Breast epithelium (tissue), 4 donors: ENCODE measurements at places on chromosomes 12 and 14. TPM values are rescaled to one million over a fixed set of nuclear protein-coding genes. Genes with fewer than 3 reads are reported as not detected.

DNA sequence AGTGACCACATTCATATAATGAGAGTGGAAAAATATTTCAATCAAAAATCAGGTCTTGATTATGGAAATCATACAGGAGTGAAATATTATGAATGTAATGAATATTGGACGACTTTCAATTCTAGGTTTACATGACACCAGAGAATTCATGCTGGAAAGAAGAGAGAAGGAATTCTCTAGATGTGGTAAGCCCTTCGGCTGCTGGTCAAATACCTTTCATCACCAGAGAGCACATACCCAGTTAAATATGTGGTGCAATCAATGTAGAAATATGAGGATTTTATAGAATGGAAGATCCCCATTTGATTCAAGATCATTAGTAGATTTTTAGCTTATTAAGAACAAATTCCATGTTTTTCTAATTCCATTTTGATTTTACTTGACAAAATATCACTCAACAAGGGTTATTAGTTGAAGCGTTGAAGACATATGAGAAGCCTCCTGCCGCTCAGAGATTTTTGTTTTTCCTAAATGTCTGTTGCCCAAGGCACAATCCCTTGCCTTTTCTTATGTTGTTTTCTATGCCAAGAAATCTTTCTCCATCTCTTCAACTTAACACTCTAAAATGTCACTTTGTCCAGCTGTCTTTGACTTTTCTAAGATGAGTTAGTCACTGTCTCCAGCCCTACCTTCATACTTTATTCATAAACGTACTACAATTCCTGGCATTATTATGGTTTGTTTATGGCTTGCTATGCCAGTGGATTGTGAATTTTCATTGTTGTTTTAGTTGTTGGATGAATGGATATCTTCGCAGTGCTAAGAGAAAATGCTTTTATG is 72.8 kb upstream of the ZDHHC17 start:
- no peak for DNase-seq

DNA sequence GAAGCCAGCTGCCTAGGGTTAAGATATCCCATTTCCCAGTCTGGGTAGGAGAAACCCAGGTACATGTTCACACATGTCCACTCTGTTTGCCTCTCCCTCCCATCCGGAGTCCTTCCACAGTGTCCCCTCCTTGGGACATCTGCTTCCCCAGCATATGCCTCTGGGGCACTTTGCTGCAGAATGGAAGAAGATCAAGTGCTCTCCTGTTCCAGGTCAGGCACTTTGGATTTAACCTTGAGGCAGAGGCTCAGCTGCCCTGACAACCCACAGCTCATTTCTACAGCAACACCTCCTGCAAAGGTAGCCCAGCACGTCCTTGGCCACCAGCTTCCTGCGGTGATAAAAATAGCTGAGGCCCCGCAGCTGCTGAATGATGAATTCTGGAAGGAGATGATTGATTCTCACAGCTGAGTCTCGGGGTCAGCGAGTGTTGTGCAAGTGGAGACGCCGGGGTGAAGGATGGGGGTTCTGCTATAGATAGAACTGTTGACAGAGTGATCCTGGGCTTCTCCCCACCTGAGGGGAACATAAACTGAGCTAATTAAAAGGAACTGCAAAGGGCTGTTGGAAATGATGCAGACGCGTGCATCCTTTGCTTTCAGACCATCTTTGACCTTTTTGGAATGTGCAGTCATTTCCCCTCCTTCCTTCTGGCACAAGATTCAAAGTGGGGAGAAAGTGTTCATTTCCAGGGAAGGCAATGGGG is 145.0 kb downstream of the SLC38A6 start:
- DNase-seq, result no peak

KRT74 gene
- total RNA-seq, result not detected

- DNase-seq, result no peak
Observed at GRCh38 chr12:1252758-1253157, 261.7 kb downstream of the ERC1 start.

CBLN3 gene
- 1.6 TPM for total RNA-seq

- no peak for DNase-seq
Observed at GRCh38 chr12:67634303-67634761, 14.2 kb upstream of the DYRK2 start.

GRCh38 chr12:105316931-105317852 is 13.3 kb upstream of the C12orf75 start:
- DNase-seq, result no peak

PDZRN4 gene
- total RNA-seq, result 2.8 TPM

DNA sequence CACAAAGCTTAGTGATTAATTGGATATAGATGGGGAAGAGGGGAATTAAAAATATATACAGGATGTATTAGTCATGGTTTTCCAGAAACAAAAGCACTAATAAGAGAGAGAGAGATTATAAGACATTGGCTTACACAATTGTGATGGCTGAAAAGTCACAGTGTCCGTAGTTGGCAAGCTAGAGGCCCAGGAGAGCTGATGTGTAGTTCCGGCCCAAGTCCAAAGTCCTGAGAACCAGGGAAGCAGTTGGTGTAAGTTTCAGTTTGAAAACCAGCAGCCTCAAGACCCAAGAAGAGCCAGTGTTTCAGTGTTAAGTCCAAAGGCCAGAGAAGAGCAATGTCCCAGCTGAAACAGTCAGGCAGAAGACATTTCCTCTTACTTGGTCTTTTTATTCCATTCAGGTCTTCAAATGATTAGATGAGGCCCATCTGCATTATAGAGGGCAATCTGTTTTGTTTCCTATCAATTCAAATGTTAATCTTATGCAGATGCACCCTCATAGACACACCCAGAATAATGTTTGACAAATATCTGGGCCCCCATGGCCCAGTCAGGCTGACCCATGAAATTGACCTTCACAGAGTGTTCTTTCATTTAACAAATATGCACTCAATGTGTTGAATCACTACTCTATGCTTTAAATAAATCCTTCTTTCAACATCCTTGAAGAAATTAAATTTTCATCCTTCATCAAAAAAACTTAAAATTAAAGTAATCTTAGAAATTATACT is 67.2 kb upstream of the DIO2 start:
- no peak for DNase-seq

C12orf54 gene
- total RNA-seq, result not detected

DNA sequence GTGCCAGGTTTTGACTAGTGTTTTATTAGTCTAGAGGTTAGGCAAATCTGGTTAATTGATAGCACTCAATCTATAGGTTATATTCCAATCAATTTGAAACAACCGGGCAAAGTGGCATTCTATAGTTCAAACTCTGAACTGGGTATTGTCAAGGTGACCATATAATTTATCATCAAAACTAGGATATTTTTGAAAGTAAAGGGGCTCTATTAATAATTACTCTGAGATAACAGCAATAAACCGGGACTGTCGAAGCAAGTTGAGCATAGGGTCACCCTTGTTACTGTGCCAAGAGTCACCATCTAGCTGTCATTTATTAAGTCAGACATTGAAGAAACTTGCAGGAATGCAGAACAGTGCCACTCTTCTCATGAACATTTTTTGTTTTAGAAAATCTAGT is 321.2 kb downstream of the RAD51B start:
- no peak for DNase-seq

FLVCR2 gene
- total RNA-seq, result 4.6 TPM

DNA sequence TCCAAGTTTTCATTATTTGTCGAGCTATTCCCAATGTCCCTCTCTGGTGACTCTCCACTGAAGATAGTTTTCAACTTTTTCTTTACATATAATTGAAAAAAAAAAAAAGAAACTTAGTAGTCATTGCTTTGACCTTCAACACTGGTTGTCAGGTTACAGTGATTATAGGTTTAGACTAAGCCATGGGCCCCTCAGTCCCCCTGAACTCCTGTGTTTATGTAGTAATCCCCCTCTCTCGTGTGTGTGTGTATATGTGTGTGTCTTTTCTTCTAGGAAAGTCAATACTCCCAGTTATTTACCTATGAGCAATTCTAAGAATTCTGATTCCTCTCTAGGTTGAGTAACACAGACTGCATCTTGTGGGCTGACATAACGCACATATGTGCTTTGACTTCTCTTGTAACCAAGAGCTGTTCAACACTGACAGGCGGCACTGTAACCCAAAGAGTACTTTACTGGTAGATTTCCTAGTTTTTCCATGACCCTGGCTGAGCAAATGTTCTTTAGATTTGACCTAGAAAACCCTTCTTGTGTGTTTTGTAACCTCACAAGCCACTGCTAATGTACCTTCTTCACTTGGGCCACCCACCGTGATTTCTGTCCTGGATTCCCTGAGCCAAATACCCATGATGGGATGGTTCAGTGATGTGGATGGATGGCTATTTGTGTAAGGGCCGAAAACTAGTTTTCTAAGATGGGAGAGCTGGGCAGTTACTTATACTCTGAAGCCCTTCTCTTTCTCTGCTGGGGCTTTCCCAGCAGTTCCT is 15.0 kb upstream of the MANSC4 start:
- no peak for DNase-seq

DNA sequence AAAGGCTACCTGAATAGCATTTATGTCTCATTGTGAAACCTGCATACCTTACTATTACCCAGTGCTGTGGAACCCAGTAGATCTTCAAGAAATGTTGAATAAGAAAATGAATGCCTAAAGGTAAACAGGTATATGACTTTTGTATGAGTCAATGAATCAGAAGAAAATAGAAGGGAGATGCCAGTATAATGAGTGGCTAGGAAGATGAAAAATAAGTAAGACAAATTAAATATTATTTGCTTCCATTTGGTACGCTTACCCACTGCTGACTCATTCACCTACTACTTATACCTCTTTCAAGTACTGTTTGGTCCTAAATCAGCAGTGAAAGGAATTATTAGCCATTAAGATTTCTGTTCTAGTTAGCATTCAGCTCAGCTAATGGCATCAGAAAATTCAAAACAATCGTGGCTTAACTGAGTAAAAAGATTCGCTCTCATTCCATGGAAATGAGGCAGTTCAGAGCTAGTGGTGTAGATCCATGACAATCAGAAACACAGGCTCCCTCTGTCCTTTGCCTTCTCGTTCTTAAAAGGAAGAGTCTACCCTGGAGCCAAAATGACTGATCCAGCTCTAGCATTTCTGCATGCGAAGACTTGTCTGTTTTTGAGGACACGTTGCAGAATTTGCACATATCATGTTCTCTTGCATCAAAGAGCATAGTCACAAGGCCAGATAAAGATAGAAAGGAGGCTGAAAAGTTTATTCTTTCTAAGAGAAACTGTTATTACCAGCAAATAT is 705.8 kb upstream of the USP15 start:
- DNase-seq, result peak; percentile 24

DNA sequence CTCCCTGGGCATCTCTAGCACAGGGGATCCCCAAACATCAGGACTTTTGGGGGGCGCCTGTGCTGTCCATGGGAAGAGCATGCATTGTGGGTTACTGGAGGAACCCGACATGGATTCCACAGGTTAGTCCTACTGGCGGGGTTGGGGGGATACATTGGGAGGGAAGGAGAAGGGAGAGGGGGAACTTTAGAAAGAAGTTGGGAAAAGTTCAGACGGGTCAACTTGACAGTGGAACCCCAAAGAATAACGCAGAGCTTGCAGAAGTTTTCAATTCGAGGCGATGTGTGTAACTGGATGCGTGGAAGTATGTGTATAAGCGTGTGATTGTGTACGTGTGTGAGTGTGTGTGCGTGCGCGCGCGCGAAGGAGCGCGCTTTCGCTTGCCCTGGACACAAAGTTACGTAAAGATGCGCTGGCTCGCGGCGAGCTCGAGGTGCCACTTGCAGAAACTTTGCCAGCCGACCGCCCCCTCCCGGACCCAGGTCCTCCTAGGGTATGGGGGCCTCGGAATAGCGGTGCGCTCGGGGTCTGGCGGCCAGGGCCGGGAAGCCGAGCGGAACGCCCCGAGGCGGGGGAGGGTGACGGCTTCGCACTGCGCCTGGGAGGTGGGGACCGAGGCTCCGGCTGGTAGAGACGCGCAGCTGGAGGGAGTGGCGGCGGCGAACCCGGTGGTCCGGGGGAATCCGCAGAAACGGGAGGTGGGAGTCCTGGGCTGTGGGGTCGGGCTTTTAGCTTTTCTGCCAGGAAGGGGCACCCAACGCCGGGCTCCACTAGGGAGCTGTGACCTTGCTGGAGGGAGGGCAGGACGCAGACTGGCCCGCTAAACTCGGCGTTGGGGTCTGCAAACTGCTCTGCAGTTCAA is 669 bp downstream of the RFX4 start:
- DNase-seq, result no peak

AMN gene
- 0.16 TPM for total RNA-seq

- DNase-seq, result no peak
Observed at GRCh38 chr12:22812531-22812930, 187.6 kb downstream of the ETNK1 start.

GRCh38 chr12:123659996-123660727 is 10.8 kb upstream of the TCTN2 start:
- DNase-seq, result no peak

DNA sequence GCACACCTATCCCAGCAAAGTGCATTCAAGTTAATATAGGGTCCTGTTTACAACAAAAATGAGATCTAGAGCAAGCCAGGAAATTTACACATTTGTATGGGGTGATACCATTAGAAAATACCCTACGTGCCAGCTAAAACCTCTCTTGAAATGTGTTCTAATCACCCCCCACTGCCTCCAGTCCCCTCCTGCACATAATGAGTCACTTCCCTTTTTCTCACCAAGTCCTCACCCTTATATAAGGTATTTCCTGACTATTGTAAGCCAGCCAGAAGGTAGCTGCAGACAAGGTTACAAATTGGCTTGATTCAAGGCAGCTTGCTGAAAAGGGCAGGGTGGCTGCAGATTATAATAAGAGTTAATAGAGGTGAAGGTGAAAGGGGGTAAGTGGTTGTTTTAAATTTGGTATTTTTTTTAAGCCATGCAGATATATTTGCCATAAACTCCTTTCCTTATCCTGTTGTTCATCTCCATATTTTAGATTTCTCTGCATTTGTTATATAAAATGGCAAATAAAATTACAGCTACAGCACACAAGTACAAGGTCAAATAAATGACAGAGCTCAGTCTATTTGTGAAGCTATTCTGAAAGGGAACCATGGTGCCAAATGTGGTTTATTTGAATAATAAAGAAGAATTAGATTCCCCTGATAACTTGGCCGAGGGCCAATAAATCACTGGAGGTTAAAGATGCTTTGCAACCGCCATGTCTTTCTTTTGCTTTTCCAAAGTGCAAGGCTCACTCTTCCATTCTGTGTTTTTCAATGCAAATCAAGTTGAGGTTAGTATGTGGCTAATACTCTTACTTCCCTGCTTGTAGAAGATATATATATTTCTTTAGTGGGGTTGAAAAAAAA is 385.9 kb downstream of the EGLN3 start:
- DNase-seq, result no peak

GRCh38 chr12:54160769-54161480 is 27.9 kb downstream of the SMUG1 start:
- no peak for DNase-seq

DNA sequence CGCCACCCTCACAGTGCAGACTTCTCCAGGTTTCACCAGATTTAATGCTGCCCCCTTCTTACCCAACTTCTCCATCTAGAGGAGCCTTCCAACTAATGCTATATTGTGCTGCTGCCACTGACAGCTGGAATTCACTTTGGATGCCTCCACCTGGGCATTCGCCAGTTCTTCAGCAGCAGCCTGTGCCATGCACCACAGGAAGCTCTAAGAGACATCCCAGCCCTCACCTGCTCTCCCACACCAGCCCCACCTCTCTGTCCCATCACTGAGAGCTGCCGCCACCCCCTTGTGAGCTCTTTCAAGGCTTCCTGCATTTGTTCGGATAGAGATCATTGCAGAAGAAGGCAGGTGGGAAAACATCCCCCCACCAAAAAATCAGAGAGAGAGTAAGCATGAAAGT is 4.6 kb upstream of the KRT2 start:
- no peak for DNase-seq

ATG101 gene
- 35.0 TPM for total RNA-seq

- DNase-seq, result no peak
Observed at GRCh38 chr12:754851-755562, 2.6 kb downstream of the WNK1 start.

GRCh38 chr12:54175200-54175963 is 13.4 kb downstream of the SMUG1 start:
- DNase-seq, result no peak
